NCI-H1436 treated with DMSO at 0.1 percent for 48 hours (cell line): ENCODE measurements at places on chromosomes 2 and 18.

GRCh38 chr18:74204526-74205152 lies 56.3 kb downstream of the TIMM21 start:
- no peak for DNase-seq

DNA sequence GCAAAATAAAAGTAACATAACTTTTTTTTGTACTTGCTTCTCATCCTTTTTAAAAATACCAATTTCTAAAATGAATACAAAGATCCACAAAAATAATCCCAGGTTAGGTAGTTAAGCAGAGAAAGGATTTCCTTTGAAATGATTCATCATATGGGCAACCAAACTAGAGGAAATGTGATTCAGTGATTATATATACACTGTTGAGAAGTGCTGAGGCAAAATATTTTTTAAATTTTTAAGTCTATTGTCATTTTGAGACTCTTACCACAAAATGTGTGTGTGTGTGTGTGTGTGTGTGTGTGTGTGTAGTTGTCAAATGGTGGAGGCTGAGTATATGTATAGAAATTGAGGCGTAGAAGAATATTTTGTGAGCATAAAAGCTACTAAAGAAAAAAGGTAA lies 1075.3 kb downstream of the LRP1B start:
- no peak for DNase-seq

GRCh38 chr2:111638274-111638877 lies 245.6 kb downstream of the ANAPC1 start:
- DNase-seq: no peak

DNA sequence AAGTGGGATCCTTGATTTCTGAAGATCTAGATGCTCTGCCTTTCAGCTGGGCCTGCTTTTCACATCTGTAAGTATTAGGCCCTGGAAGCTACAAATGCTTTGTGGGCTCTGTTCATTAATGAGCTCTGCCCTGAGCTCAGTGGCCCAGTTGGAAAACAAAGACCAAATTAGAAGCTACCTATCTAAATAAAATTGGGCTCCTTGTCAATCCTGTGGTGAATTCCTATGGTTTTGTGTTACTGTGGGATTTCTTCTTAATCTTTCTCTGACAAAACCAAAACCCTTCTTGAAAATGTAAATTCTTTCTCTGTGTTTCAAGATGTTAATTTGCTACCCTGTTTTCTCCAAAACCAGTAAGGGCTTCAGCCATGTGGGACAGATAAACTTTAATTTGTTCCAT lies 219.0 kb upstream of the HS6ST1 start:
- DNase-seq: no peak

DNA sequence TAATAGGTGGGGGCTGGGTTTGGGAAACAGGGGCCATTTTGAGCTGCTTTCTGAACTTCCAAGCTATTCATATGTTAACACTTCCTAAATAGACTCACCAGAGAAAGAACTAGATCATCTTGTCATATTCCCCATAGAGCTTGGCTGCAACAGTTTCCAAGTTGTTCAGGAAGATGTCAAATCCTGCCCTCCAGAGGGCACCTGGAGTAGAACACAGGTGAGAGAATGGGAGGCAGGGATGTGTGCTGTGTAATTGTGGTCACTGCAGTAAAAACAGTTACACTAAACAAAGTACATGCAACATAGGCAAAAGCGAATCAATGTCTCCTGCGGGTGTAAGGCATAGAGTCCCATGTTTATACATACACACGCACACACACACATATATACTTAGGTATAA lies 34.5 kb upstream of the LRRC30 start:
- DNase-seq: no peak

GRCh38 chr2:142188562-142188961 lies 57.7 kb upstream of the LRP1B start:
- DNase-seq: no peak

GRCh38 chr2:230910546-230911177 lies 14.4 kb downstream of the GPR55 start:
- no peak for DNase-seq

DNA sequence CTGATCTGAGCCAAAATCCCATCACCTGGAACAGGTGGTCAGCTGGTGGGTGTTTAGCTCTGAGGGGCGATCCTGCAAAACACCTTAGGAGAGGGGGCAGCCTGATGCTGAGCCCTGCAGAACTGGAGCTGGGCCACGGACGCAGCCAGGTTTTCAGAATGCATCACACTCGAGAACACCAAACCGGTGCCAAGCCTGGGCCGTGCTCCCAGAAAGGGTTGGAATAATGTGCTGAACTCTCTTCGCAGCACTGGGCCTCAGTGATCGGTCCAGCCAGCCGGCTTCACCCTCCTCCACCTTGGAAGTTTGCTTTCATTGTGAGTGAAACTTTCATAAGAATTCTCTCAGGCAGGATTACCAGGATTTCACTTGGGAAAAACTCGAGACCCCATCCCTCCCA lies 56.5 kb upstream of the TTC39C start:
- no peak for DNase-seq

- DNase-seq: no peak
Measured at GRCh38 chr2:214069254-214069653, 341.6 kb upstream of the VWC2L start.

GRCh38 chr2:235135990-235136561 lies 184.3 kb downstream of the SH3BP4 start:
- no peak for DNase-seq

DNA sequence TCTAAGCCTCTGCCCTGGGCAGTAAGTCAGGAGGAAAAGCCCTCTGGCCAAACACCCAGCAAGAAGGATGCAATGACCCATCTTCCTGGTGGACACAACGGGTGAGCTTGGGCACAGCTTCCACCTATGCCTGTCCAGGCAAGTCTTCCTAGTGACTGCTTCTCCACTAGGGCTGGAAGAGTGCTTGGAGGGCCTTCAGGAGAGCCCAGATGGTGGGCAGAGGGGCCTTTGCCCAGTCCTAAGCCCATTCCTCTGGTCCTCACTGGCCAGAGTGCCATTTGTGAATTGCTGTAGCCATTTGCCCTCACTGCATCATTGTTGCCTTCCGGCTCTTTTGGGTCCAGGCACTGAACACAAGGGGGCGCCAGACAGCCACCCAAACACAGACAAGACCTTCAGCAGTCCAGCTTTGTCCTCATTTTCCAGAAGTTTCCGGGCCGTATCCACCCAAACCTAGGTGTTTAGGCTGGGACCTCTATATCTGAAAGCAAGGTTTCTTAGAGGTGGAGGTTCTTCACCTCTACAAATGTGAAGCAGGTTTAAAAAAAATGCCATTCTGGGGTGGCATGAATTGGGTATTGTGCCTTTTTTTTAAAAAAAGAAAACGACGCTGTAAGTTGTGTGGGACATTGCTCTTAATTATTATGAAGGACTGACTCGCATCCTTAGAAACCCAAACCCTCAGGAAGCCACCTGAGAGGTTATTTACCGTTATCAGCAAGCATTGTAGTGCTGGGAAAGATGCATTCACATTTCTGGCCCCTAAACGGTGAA lies 29.5 kb downstream of the PAX8 start:
- no peak for DNase-seq

DNA sequence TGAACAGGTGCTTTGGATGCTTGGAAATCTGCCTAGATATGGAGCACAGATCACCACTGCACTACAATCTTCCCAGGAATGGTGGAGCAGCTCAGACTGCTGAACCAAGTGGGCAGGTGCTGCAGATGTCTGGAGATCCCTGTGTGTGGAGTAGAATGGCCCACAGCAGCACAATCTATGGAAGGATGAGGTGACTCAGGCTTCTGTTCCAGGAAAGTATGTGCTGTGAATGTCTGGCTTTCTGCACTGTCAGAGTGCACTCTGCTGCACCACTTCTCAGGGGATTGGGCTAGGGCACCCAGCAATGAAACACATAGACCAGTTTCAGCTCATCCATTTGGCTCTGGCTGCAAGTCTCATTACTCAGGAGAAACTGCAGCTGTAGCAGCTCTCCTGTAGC lies 865.4 kb upstream of the NXPH2 start:
- no peak for DNase-seq

GRCh38 chr2:67936969-67937368 lies 125.8 kb downstream of the C1D start:
- no peak for DNase-seq

DNA sequence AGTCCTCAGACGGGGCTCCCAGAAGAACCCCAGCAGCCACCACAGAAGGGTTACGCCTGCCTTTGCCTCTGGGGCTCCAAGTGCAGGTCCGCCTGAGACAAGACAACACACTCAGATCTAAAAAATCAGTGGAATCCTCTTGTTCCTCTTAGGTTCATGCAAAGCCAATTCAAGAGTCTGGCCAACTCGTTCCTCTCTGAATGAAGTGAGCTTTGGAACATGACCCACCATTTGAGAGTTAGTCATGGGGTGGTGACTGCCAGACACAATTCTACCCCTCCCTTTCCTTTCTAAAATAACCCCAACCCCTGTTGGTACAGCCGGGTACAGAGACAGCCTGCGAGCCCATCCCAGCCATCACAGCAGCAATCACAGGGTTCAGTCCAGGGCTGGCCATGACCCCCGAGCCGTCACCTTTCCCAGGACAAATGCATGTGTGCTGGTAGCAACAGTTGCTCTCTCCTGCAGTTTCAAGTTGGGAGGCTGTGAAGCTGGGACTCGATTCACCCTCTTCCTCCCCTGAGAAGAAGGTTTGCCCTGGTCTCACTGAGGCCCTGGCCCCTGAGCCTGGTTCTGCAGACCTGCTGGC lies 183.1 kb upstream of the SH3BP4 start:
- DNase-seq: no peak

DNA sequence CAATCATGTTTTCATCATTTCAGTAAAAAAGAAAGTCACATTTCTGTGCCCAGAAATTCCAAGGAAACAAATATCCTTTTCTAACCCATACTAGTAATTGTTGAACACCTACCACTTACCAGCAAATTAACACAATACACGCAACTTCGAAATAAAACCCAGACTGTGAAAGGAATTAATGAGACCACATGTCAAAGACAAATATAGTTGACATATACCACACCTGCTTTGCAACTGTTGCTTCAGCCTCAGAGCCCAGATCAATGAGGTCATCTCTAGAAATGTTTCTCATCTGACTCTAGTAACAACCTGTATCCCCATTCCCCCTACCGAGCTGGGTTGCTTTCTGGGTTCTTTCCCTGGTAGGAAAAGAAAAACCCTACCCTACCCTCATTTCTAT lies 52.6 kb downstream of the TRIP12 start:
- DNase-seq: no peak

GRCh38 chr18:65227970-65228369 lies 522.8 kb upstream of the CDH7 start:
- no peak for DNase-seq

DNA sequence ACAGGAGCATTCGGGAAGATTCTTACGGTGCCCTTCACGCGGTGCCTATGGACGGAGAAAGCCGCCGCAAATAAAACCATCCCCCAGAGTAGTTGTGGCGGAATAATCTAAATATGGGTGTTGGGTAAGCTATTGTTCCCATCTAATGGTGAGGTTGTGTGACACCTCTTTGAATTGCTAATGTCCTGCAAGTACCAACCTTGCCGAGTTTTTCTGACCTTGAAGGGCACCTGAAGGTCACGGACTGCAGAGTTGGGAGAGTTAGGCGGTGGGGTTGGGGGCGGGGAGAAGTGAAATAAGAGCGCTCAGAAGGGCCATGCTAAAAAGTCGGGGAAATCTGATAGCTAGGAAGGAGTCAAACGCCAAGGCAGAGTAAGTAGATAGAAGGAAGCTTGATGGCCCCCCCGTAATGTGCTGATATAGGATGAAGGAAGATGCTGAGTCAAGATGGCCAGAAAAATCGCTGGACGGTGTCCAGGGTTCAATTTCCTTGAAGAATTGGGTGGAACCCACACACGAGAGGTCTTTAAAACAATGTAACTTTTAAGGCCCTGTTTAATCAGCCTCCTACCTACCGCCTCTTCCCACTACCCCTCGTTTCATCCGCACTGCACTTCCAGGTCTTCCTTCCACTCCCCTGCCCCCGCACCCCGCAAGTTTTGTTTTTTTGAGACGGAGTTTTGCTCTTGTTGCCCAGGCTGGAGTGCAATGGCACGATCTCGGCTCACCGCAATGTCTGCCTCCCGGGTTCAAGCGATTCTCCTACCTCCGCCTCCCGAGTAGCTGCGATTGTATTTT lies 600 bp downstream of the KATNAL2 start:
- no peak for DNase-seq

GRCh38 chr2:207655000-207655399 lies 29.8 kb upstream of the METTL21A start:
- no peak for DNase-seq
